ENCODE measurements at places on chromosomes 1 and 21.

GRCh38 chr21:40356644-40357043, 489.4 kb downstream of the PCP4 start:
- no peak for DNase-seq

DNA sequence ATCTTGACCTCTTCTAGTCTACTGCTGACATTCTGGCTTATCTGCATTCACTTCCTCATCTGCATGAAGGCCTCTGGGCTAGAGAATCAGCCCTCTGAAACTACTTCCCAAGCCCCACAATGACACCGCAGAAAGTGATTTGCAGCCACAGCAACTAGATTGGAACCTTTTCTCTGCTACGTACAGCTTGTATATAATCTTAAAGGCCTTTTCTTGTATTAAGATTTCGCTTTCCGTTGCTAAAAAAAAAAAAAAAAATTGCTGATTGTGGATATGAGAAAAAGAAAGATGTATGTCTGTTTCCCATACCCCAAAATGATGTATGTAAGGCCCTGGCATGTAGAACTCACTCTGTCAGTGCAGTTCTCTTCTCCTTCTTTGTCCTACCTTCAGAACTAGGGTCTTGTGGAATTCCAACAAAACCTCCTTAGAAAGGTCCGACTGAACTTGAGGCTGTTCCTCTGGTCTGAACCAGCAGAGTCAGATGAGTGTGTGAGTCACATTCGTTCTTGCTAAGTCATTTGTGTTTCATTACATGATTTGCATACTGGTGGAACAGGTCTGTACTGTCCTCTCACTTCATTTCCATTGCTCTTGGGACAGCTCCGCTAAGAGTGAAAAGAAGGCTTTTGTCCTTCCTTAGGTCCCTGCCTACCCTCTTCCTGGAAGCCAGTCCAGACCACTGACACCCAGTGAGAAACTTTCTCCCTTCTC, 62.7 kb downstream of the PLPP3 start:
- no peak for DNase-seq

DNA sequence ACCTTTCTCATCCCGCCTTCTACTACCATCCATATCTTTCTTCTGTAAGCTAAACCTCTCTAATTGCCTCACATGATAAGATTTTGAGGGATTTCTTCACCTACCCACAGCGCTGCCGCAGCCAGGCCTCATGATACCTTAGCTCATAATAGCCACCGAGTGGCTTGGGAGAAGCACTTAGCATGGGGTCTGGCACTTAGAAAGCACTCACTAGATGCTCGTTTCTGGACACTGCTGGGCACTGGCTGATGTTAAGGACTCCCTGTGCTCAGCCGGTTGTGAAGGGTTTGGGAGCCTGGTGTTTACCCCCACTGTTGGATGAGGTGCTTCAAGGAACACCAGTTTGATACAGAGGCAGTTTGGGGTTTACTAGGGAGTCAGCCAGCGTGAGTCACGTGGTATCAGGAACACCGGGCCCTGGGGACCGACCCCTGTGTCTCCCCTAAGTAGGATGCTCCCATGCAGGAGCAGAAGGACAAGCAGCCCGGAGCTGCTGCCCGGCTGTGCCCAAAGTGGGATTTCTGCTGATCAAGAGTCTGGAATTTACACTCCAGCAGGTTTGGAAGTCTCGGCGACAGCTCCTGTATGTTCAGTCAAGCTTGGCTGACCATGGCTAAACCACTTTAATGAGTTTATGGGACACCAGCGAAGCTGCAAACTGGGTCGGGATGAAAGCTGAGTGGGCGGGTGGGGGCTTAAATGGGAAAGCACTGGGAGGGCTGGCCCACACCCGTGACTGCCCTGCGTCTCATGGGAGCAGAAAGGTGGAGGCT, 63.3 kb downstream of the GALNT2 start:
- no peak for DNase-seq

GRCh38 chr1:5574641-5575040, 417.6 kb downstream of the NPHP4 start:
- no peak for DNase-seq

GRCh38 chr1:16215882-16216753, 3.7 kb upstream of the ARHGEF19 start:
- peak; percentile 66 for DNase-seq

- DNase-seq = no peak
These were observed 16.3 kb downstream of the STRIP1 start for GRCh38 chr1:110050602-110051261.

- no peak for DNase-seq
These were observed 18.5 kb downstream of the TCP10L start for GRCh38 chr21:32566741-32567389.

- DNase-seq = no peak
These were observed 45.5 kb upstream of the RASAL2 start for GRCh38 chr1:178048426-178048825.

GRCh38 chr1:92485381-92486250, 1.1 kb downstream of the GFI1 start:
- DNase-seq = peak; percentile 75

DNA sequence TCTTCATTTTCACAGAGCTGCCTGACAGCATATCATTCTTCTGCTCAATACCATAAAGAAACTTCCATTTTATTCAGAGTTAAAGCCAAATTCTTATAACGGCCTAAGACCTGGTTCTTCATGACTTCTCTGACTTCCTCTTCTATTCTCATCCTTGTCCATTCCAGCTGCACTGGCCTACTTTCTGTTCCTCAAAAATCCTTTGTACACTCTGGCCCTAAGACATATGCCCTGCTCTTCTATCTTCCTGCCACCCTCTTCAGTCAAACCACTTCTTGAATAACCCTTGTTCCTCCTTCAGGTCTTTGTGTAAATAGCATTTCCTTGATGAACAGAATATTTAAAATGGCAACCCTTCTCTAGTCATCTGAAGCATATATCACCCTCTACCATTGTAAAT, 1338.7 kb upstream of the ADGRL2 start:
- DNase-seq = no peak

DNA sequence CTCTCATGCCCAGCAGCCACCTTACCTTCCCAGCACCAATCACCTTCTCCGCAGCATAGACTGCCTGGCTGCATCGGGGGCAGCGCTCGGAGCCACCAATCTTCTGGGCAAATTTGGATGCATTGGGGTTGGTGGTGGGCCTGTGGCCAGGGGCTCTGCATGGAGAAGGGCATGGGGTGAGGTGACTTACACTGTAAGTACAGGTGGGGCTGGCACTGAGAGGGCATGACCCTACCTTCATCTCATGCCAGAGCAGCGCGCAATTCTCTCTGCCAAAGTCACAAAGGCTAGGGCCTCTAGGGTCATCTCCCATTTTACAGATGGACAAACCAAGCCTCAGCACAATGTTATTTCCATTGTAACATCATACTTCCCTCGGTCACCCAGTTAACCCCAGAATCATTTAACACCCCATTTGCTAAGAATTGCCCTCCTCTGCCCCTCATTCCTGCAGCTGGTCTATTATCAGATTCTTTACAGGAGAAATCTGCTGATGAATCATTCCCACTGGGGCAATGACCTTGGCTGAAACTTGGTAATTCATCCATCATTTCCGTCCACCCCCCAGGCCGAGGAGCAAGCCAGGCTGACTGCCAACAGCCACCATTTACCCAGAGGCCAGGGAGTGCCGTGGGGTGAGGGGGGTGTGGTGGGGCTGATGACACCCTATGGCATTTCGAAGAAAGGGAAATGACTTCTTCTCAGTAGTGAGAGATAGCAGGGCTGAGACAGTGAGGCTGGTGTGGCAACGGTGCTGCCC, 17.9 kb downstream of the CSRP1 start:
- peak; percentile 90 for DNase-seq

GRCh38 chr1:201145816-201146215, 8.5 kb downstream of the TMEM9 start:
- no peak for DNase-seq

GRCh38 chr1:223339861-223340260, 24.1 kb downstream of the SUSD4 start:
- no peak for DNase-seq

GRCh38 chr1:61539720-61540462, 185.1 kb downstream of the TM2D1 start:
- DNase-seq = no peak

DNA sequence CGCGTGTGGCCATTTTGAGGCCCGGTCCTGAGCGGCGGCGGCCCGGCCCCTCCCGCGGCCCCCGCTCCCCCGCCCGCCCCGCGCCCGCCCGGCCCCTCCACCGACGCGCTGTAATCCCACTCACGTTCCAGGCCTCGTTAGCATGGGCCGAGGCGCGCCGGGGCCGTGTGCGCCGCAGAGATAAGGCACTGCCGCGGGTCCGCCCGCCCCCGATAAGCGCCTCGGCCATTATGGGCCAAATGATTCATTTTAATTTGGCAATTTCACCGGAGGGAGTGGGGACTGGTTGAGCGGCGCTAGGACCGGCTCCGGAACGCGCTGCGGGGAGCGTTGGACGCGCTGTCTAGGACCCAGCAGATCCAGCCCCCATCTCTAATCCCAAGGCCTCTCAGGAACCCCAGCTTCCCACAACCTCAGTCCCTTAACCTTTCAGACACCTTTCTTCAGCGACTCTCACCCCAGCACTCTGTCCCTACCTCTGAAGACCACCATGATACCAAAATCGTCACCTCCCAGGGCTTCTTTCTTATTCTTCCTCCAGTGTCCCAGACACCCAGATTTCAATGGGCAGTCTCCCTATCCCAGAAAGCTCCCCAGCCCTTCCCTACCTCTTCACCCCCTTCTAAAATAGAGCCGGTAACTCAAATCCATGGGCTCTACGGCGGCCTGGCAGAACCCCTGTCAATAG, at the start of gene TAL1:
Gene TAL1, minus strand, starts transcription at position 39 of the 688 bp plus-strand sequence. CDS start 6,337 bp downstream, outside the sequence.
- no peak for DNase-seq

DNA sequence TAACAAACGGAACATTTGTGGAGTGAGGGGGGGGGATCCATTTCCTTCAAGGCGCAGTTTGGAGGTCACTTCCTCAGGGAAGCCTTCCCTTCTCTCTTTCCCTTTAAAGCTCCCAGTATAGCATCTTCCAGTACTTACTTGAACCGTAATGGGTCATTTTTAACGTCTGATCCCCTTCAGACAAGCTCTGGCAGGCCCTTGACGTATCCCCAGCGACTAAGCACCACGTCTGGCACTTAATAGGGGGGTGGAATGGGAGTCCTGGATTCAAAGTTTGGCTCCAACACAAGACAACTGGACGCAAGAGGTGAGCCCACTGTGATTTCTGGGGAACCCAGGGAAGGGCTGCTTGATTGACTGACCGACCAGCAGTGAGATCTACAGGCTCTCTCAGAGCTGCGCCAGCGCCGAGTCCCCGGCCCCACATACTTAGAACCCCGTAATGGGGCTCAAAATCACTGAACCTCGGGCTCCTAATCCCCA, 441 bp downstream of the YARS1 start:
- no peak for DNase-seq

- DNase-seq = no peak
These were observed 18.2 kb downstream of the INAVA start for GRCh38 chr1:200912737-200913407.

GRCh38 chr1:229989591-229990248, 77.3 kb upstream of the GALNT2 start:
- DNase-seq = no peak

GRCh38 chr1:85203573-85204171, 2.9 kb upstream of the SYDE2 start:
- no peak for DNase-seq

Measured in right lobe of liver (tissue), 6 donors.